ENCODE measurements at places on chromosomes 11 and 22.

DNA sequence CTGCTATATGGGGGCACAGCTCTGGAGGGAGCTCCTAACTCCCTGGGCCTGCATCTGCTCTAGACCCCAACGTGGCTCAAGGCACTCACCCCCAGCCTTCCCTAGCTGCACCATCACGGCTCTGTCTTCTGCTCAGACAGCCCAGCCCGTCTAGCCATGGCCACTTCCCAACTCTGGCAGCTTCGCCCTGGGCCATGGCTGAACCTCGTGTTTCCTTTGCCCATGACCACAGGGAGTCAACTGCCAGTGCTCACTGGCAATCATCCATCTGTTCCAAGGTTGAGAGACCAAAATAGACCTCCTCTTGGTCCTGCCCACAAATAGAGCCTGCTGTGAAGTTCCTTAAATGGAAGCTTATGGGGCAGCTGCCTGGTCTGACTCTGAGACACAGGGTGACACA is 5.4 kb downstream of the LMO1 start:
- DNase-seq, result peak; percentile 34

GRCh38 chr11:78216571-78217287 is 28.0 kb downstream of the USP35 start:
- no peak for DNase-seq

DNA sequence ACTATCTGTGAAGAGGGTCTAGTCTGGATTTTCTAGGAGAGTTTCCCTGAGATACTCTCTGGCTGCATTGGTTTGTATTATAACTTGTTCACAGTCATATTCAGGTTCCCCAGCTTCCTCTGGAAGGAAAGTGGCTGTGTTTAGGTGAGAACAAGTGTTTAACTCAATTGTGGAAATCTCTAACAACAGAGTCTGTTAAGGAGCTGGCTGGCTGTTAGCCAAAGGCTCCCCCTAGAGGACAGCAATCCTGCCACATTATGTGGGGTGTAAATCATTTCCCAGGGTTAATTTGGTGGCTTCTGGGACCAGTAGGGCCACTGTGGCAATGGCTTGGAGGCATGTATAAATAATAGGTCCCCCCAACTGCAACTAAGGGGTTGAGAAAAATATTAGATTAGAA is 18.4 kb downstream of the MS4A6E start:
- no peak for DNase-seq

GRCh38 chr22:41952713-41953112 is 763 bp downstream of the SMIM45 start:
- DNase-seq, result no peak

DNA sequence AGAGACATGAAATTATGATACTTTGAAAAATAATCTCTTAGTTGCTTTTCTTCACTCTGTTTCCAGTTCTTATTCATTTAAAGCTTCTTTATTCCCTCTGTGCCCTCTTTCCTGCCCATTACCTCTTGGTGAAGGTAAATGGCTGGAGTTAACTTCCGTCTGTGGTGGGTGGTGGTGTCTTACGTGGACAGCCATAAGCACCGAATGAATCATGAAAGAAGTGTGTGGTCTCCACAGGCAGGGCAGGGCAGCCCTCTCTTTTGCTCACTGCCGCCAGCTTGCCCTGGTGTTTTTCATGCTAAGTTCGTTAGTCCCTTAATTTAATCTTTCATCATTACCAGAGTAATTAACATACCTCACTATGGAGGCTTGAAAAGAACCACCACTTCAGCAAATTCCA is 98.7 kb upstream of the SORL1-AS1 start:
- no peak for DNase-seq

All from RCC 7860 (cell line).